Fibroblast of skin of abdomen (primary cell): ENCODE measurements at places on chromosomes 5 and 9.

DNA sequence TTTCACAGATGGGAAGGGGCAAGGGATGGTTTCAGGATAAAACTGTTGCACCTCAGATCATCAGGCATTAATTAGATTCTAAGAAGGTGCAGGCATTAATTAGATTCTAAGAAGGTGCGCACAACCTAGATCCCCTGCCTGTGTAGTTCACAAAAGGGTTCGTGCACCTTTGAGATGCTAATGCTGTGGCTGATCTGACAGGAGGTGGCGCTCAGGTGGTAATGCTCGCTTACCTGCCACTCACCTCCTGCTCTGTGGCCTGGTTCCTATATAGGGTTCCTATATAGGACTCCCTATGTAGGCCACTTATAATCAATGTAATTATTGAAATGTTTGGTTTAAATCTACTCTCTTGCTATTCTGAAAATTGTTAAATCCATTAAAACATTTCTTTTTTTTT is 171.0 kb downstream of the MSX2 start:
- DNase-seq, result no peak

- no peak for DNase-seq
Measured at GRCh38 chr5:168176251-168176650, 115.2 kb upstream of the WWC1 start.

- no peak for DNase-seq
Measured at GRCh38 chr5:68994645-68995044, 99.2 kb upstream of the SLC30A5 start.

DNA sequence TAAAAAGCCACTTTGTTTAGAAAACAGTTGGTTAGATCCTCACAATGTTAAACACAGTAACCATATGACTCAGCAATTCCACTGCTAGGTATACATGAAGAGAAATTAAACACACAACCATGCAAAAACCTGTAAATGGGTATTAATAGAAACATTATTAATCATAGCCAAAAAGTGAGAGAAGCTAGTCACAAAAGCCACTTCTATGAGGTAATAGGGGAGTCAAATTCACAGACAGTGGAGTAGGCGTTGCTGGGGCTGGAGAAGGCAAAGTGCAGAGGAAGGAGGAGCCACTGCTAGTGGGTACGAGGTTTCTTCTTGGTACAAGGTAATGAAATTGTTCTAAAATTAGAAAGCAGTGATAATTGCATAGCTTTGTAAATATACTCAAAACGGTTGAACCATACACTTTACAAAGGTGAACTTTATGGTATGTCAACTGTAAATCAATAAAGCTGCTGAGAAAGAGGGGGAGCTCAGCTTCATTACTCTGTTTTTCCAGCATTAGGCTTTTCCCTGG is 364.4 kb downstream of the GADD45G start:
- DNase-seq, result no peak

DNA sequence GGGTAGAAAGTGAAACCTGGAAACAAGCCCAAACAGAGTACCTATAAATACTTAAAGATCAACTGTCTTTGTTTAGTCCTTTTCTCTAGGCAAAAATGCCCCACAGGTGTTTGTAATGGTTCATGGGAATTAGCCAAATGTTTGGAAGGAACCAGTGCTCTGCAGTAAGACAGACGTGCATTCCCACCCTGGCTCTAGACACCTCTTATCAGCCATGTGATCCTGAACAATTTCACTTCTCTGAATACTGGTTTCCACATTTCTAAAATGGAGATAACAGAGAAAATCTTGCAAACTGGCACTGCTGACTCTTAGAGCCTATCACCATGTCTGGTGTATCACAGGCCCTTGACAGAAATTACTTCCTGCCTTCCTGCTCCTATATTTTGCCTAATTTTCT is 30.0 kb downstream of the GLIS3 start:
- no peak for DNase-seq

- no peak for DNase-seq
Measured at GRCh38 chr5:1724822-1725602, 74.6 kb downstream of the MRPL36 start.

- peak; percentile 51 for DNase-seq
Measured at GRCh38 chr5:72209147-72210115, 102.2 kb downstream of the MAP1B start.

GRCh38 chr5:18010053-18010452 is 375.8 kb downstream of the TAF11L14 start:
- no peak for DNase-seq

DNA sequence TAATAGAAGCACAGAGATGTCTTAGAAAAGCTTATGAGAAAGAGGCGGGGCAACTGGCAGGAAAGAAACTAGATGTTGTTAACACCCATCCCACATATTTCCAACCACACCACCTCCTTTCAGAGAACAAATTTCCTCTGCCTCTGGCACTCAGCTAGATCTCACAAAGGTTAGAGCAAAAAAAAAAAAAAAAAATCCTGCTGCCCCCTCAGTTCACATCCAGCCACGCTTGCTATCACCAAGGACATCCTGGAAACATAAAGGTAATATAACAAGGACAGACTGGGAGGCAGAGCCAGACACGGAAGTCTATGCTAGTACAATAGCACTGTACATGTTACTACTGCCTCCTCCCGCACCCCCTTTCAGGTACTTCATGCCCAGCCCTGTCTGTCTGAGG is 238.0 kb upstream of the PTGER4 start:
- no peak for DNase-seq

GRCh38 chr5:9483243-9483642 is 62.6 kb downstream of the SEMA5A start:
- DNase-seq, result peak; percentile 75

DNA sequence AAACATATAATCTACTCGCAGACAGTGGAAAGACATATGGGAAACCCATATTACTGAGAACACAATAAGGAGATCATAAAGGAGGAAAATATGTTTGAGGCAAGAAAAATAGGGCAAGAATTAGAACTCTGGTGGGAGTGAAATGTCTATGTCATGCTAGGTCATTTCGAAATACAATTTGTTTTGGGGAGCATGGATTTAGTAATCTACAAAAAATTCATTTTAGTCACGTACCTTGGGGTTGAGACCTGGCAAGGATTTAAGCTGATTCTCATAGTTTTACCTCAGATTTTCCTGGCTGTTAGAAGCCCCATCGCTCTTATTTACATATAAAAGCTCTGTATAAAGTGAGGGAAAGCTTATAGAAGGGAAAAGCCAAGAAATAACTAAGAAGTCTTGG is 11.5 kb upstream of the CSNK1G3 start:
- no peak for DNase-seq

GRCh38 chr9:89471390-89471789 is 26.5 kb downstream of the SEMA4D start:
- DNase-seq, result no peak

DNA sequence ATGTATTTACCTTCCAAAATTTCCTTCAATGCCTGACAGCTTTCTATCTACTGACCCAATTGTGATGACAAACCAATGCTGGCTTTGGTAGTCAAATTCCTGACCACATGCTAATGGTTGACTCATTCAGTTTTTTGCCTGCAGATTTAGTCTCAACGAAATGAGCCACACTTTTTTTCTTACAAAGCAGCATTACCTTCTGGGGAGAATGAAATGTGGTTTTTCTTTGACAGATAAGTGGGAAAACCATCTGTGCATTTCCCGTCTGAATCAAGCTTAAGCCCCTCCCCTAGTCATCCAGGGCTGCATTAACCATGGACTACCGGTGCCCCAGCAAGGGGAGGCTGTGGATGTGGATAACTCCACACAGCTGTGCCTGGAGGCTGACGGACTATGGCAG is 99.6 kb upstream of the TAF11L2 start:
- peak; percentile 98 for DNase-seq

- DNase-seq, result no peak
Measured at GRCh38 chr5:38071831-38072694, 186.3 kb upstream of the EGFLAM start.

GRCh38 chr5:141763541-141763940 is 81.5 kb upstream of the ARAP3 start:
- no peak for DNase-seq

DNA sequence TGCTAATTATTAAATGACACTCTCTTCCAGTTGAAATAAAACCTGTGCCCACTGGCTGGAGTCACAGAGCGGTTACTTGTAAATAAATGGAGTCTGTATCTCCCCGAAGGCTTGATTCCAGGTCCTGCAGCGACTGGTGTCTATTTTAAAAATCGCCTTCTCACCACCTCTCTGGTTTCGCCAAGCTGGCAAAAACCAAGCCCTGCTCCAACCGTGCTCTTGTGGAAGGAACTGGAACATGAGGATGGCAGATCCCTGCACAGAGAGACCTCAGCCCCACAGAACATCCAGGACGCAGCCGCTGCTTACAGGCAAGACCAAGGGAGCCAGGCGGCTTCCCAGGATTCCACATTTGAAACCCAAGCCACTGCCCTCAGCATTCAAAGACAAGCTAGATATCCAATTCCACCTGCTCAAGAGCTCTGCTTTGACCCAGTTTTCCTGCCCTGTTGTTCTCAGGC is 15.0 kb downstream of the SEMA4D start:
- no peak for DNase-seq

GRCh38 chr5:103218164-103218563 is 40.4 kb upstream of the MACIR start:
- peak; percentile 30 for DNase-seq

DNA sequence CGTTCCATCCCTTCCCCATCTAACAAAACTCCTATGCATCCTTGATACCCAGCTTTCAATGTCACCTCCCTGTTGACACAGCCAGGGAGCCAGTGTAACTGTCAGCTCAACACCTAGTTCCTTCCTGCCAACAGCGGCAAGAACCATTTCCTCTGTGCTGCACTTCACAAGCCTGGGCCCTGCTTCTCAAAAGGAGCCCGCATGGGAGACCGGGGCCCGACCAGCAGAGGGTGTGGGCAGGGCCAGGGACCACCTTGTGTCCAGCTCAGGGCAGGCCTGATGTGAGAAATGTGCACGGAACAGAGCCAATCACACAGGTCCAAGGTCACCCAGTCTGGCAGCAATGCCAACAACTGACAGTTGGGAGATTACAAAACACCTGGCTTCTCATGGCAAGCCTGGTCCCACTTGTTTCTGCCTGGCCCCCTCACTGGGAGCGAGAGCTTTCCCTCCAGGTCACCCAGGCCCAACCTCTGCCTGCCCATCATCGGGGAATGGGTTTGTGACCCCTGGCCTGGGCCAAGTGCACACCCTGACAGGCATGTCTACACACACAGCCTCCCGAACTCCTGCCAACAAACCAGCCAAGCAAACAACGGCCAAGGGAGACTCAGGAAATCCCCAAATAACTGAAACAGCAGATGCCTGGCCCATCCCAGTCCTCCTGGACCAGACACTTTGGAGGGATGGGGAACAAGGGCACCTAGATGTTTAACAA is 3.1 kb downstream of the RNF44 start:
- DNase-seq, result no peak

DNA sequence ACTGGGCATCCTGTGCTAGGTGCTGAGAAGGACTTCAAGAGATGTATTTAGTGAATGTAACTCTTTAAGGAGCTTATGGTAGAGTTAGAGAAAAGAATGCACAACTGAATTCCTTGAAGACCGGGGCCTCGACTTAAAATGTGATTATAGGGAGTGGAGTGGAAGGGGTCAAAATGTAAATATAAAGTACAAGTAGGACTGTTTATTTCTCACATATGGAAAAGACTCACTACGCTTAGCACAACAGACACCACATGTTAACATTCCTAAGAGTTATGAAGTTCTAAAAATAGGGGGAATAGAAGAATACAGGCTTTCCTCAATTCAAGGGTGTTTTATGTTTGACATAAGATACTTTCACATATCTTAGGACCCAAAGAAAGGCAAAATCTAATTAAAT is 117.8 kb upstream of the OSMR start:
- peak; percentile 12 for DNase-seq

GRCh38 chr9:91131433-91131839 is 230.3 kb downstream of the AUH start:
- peak; percentile 96 for DNase-seq

GRCh38 chr5:36214436-36214835 is 27.3 kb downstream of the NADK2 start:
- no peak for DNase-seq

- no peak for DNase-seq
Measured at GRCh38 chr9:101578378-101578777, 16.4 kb downstream of the PPP3R2 start.

- no peak for DNase-seq
Measured at GRCh38 chr9:8715788-8716187, 916.2 kb upstream of the DMAC1 start.

DNA sequence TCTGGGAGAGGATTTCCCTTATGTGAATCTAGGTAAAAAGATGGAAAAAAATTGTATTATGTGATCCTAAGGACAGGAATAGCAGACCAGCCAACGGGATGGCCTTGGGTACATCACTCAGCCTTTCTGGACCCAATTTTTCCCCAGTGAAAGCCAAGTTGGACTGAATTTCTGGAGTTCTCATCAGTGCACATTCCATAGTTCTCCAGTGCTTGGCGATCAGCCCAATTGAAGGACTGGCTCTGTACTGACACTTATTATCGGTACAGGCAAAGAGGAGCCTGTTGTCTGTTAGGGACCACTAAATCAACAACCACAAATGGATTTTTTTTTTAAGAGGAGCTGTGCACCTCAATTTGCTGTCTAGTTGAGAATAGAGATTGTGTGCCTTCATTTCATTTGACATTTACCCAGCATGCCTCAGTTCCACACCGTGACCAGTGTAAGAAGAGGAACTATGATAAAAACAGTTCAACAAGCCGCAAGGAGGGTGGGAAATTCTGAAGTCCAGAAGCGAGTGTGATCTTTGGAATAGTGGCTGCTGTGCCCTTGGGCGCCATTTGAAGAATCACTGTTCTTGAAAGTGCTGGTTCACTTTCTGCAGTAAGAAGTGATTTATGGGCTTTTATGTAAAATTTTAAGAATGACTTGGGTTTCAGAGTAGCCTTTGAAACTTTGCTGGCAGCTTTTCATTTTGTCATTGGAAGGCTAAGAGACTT is 8.0 kb downstream of the ARL10 start:
- no peak for DNase-seq

DNA sequence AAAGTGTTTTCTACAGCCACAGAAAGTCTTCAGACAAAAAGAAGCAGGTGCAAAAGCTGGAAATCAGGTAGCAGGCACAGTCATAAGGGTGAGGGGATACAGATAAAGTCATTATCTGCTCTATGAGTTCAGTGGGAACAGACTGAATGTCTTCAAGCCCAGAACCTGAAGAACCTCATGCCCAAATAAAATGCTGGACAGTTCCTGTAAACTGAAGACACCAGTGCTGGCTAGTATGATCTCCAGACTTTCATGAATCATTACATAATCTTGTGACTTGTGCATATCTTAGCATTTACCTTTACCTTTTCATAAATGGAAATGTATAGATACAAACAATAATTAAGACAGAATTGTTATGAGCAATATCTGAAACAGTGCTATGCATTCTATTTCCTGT is 728.7 kb downstream of the DNAH5 start:
- DNase-seq, result no peak

DNA sequence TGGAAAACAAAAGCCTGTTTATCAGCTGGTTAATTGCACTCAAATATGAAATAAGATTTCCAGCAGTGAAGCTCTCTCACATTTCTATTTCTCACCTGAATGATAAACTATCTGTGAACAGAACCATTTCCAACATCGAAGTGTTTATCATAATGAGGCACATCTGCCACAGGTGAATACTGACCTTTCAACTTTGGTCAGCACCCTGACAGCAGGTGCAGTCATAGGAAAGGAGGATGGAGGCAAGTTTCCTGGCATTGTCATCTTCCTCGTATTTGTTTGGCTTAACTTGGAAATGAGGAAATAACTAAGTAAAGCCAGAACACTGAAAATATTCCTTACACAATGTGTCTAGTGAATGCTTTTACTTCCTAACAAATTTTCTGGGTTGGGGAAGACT is 716.4 kb downstream of the NR2F1-AS1 start:
- DNase-seq, result no peak

GRCh38 chr9:80231318-80232236 is 659.8 kb downstream of the TLE4 start:
- no peak for DNase-seq
